CD4-positive, alpha-beta memory T cell (primary cell): ENCODE measurements at places on chromosomes 7 and 10. TPM values are rescaled to one million over a fixed set of nuclear protein-coding genes. Genes with fewer than 3 reads are reported as not detected.

SUN3 gene
- polyA plus RNA-seq: 0.56 TPM

- DNase-seq: no peak
Observed at GRCh38 chr10:34766811-34767494, 48.1 kb downstream of the PARD3 start.

- peak; percentile 4 for DNase-seq
Observed at GRCh38 chr7:118288098-118288497, 63.6 kb downstream of the ANKRD7 start.

GRCh38 chr7:104306793-104307192 is 21.6 kb upstream of the LHFPL3 start:
- DNase-seq: no peak

TFR2 gene
- 0.75 TPM for polyA plus RNA-seq

GRCh38 chr10:72173619-72174296 is 42.1 kb upstream of the ANAPC16 start:
- no peak for DNase-seq

KMT2E gene
- polyA plus RNA-seq: 109 TPM
